DMS79 (cell line): ENCODE measurements at places on chromosomes 1 and 21.

- no peak for DNase-seq
These were observed 8.9 kb downstream of the TAGLN2 start for GRCh38 chr1:159916242-159917051.

- no peak for DNase-seq
These were observed 55.2 kb upstream of the PTGS2 start for GRCh38 chr1:186735463-186735862.

DNA sequence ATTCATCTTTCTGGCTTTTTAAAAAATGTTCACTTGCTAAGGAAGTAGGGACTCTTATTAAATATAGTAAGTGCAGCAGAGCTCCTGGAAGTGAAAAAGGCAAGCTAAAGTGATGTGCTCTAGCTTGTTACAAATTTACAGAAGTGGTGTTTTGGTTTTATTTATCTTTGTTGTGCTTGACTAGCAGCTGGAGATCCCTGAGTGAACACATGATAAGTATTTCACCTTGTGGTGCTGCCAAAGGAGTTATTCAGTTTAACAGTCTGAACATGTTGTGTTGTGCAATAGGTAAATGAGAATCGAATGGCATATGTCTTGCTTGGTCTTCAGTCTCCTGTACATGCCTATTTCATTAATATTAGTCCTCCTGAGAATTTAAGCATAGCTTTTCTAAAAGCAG lies 315.7 kb downstream of the TPR start:
- peak; percentile 69 for DNase-seq

GRCh38 chr1:178145605-178146004 lies 51.7 kb downstream of the RASAL2 start:
- no peak for DNase-seq

DNA sequence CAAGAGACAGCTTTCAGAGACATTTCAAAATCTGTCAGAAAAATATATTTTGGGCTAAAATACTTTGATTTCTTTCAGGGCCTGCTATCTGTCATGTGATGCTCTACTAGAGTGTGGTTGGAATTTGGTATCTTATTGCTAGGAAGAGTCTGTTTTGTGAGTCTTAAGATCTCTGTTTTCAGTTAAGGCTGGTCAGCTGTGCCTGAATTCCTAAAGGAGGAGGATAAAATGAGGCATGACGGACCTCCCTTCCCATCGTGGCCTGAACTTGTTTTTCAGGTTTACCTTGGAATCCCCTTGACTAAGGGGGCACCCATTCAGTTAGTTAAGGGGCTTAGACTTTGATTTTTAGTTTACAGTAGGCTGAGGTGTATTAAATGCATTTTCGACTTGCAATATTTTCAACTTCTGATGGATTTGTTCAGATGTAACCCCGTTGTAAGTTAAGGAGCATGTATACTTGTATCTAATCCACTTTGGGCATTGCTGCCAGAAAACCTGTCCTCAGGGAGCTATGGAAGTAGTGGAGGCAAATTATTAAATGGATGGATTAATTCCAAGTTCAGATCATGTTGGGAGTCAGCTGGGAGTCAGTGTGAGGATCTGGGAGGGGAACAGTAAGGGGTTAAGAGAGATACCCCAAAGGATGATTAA lies 18.3 kb downstream of the CAPN2 start:
- peak; percentile 69 for DNase-seq

GRCh38 chr1:184242507-184242943 lies 144.3 kb upstream of the C1orf21 start:
- no peak for DNase-seq

GRCh38 chr1:197471248-197471985 lies 203.4 kb downstream of the CRB1 start:
- DNase-seq: no peak

DNA sequence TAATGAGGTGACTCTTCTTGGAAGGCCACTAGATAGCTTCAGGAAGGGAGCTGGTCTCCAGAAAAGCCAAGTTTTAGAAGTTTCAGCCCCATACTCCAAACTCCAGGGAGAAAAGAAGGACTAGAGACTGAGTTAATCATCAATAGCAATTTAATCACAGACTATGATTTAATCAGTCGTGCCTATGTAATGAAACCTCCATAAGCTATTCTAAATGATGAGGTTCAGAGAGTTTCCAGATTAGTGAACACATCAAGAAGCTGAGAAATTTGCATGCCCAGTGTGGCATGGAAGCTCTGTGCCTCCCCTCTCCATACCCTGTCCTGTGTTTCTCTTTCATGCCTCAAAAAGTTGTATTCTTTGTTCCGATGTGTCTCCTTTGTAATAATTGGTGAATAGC lies 49.2 kb upstream of the CCDC190 start:
- no peak for DNase-seq

GRCh38 chr1:25113731-25114130 lies 118.6 kb downstream of the SYF2 start:
- peak; percentile 56 for DNase-seq

- peak; percentile 26 for DNase-seq
These were observed 10.4 kb downstream of the C1orf226 start for GRCh38 chr1:162391790-162392563.

- no peak for DNase-seq
These were observed 688.1 kb downstream of the PLA2G4A start for GRCh38 chr1:187516874-187517273.

- no peak for DNase-seq
These were observed 8.9 kb downstream of the NUP210L start for GRCh38 chr1:154145986-154146385.

GRCh38 chr1:171173069-171173468 lies 12.0 kb upstream of the FMO2 start:
- no peak for DNase-seq

- DNase-seq: no peak
These were observed 18.4 kb downstream of the COL6A2 start for GRCh38 chr21:46116189-46116775.

- no peak for DNase-seq
These were observed 17.5 kb downstream of the GTF2B start for GRCh38 chr1:88873737-88874349.

GRCh38 chr1:202145068-202145743 lies 669 bp upstream of the ARL8A start:
- no peak for DNase-seq

GRCh38 chr1:61301824-61302657 lies 219.7 kb downstream of the NFIA start:
- DNase-seq: no peak

DNA sequence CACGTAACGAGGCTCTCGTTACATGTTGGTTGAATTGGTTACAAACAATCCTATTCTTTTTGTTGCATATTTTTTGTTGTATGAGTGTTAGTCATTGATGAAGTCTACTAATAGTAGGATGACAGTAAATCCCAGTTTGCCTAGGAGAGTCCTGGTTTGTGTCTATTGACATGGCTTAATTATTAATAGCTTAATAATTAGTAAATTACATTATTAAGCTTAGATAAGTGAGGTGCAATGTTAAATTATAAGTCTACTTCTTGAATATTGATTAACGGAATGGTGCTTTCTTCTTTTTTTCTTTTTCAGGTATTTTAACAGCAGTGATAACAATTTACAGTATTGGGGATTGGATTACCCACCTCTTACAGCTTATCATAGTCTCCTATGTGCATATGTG lies 34.5 kb downstream of the ALG6 start:
- no peak for DNase-seq

- no peak for DNase-seq
These were observed 87.9 kb downstream of the SYT14 start for GRCh38 chr1:210025870-210026269.

DNA sequence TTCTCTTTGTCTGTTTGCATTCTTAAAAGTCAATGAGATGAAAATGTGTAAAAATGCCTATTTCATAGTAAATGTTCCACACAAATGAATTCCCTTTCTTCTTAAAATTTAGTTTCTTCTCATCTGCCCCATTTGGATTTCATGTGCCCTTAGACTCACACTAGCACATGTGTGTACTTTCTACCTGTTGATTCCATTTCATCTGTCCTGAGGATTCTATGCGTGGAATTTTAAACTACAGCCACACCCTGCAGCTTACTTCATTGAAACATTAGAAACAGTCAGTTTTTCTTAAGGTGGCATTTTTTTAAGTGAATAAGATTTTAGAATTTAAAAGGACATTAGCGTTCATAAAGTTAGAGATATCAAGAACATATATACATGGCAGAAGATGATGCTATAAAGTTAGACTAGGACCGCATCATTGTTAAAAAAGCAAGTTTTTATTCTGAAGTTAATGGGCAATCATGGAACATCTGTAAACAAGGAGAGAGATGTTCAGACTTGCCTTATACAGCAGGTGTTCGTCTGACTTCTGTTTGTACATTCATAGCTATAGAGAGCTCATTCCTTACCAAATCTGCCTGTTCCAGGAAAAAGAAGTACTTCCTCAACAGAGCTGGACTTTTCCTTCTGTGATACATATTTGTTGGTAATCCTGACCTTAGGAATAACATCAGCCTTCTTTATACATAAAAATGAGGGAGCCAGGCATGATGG lies 3.9 kb upstream of the TUT4 start:
- DNase-seq: no peak

GRCh38 chr1:25559031-25559430 lies 15.6 kb downstream of the LDLRAP1 start:
- no peak for DNase-seq

GRCh38 chr21:41746744-41747006 lies 20.2 kb downstream of the RIPK4 start:
- no peak for DNase-seq

- DNase-seq: no peak
These were observed 61.6 kb downstream of the KIFAP3 start for GRCh38 chr1:170012920-170013319.

GRCh38 chr1:26164036-26164860 lies 4.5 kb downstream of the C1orf232 start:
- DNase-seq: no peak

DNA sequence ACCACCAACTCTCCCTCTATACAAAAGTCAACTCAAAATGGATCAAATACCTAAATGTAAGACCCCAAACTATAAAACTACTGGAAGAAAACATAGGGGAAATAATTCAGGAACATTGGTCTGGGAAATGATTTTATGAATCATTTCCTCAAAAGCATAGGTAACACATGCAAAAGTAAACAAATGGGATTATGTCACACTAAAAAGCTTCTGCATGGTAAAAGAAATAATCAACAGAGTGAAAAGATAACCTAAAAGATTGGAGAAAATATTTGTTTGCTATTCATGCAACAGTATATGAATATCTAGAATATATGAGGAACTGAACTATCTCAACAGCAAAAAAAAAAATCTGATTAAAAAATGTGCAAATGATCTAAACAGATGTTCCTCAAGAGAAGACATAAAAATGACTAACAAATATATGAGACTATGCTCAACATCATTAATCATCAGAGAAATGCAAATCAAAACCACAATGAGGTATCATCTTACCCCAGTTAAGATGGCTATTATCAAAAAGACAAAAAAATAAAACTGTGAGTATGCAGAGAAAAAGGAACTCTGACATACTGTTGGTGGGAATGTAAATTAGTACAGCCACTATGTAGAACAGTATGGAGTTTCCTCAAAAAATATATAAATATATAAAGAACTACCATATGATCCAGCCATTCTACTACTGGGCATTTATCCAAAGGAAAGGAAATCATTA lies 47.8 kb downstream of the VCAM1 start:
- DNase-seq: no peak

GRCh38 chr1:213159376-213159775 lies 108.3 kb downstream of the RPS6KC1 start:
- DNase-seq: no peak

- no peak for DNase-seq
These were observed 324.3 kb upstream of the POU3F1 start for GRCh38 chr1:38370716-38371504.

GRCh38 chr21:33760641-33761440 lies 118.5 kb downstream of the ITSN1 start:
- DNase-seq: no peak

GRCh38 chr1:182395906-182396305 lies 4.3 kb upstream of the GLUL start:
- no peak for DNase-seq

GRCh38 chr1:225435487-225435886 lies 7.6 kb upstream of the LBR start:
- DNase-seq: no peak

DNA sequence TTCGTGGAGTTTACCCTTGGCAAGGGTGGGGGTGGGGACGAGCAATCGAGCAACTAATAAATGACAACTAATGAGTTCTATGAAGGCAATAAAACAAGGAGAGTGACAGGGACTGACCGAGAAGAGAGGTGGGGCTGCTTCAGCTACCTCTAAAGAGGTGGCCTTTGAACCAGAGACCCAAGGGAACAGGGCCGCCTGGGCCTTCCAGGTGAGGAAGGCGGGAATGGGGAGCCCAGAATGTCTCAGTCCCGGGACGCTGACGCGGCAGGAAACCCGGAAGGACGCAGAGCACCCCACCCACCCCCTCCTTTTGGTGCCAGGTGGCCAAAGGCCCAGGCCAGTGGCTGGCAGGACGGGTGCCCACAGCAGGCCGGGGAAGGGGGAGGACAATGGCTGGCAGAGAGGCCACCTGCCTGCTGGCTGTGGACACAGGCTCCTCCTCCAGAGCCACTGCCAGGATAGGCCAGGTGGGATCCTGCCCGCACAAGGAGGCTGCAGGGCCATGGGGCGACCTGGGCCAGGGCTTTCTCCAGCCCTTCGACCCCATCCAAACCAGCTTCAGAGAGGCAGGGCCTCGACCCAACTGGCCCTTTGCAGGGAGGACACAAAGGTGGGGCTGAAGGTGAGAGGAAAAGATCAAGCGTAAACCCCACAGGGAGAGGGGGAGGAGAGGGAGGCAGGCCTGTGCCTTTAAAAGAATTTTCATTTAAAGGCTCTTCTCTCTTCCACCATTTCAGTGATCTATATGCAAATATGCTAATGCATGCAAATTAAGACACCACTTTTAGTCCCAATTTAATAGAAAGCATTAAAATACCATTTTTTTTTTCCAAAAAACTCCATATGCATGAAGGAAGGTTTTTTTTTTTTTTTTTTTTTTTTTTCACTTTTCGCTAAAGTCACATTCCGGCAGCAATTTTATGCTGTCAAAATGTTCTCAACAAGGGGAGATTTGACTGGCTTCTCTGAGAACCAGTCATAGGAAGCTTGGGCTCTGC lies 58.1 kb downstream of the CASZ1 start:
- peak; percentile 20 for DNase-seq

- DNase-seq: no peak
These were observed 380.5 kb upstream of the CAMK1G start for GRCh38 chr1:209202830-209203532.

DNA sequence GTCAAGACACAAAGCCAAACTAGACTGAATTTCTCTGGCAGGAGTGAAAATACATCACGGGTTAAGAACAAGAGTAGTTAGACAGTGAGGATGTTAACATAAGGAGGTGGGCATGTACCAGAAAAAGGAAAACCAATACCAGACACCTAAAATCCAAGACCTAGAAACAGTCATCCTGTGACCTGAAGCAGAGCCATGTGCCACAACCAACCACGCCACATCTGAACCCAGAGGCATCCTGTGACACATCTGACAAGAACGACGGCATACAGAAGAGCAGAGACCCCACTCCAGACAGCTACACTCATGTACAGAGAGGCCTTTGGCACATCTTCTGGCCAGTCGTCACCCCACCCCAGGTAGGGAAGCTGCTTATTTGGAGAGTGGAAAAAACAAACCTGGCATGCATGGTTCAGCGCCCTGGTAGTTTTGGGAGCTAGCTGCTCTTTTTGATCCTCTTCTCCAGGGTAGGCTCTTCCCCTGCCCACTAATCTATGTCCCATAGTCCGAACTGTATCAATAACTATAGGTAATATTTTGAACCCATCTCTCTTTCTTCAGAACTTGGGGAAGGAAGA lies 72.1 kb downstream of the SLC45A1 start:
- no peak for DNase-seq
